ENCODE measurements at places on chromosomes 13 and 19.
A peak's percentile ranks its signal among the peaks of the same experiment; 100 is the strongest.

DNA sequence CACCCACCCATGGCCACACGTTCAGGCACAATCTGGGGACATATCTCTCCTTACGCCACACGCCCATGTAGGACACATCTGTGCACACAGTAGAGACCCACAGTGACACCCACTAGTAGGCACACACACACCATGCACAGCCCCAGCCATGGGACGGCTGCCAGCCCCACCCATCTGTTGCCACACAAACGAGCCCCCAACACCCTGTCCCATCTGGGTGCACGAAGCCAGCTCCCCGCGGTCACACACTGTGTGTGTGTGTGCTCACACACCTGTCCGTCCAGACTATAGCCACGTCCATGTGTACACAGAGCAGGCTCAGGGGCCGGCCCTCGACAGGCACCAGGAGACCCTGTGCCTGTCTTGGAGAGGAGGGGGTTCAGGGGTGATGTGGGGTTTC lies 10.6 kb downstream of the ERFL start:
- DNase-seq, result no peak

- DNase-seq, result no peak
Observed at GRCh38 chr13:91580749-91581148, 182.3 kb downstream of the GPC5 start.

- DNase-seq, result no peak
Observed at GRCh38 chr13:110816500-110816899, 98.4 kb downstream of the ANKRD10 start.

- no peak for DNase-seq
Observed at GRCh38 chr13:47036294-47037008, 139.6 kb upstream of the HTR2A start.

DNA sequence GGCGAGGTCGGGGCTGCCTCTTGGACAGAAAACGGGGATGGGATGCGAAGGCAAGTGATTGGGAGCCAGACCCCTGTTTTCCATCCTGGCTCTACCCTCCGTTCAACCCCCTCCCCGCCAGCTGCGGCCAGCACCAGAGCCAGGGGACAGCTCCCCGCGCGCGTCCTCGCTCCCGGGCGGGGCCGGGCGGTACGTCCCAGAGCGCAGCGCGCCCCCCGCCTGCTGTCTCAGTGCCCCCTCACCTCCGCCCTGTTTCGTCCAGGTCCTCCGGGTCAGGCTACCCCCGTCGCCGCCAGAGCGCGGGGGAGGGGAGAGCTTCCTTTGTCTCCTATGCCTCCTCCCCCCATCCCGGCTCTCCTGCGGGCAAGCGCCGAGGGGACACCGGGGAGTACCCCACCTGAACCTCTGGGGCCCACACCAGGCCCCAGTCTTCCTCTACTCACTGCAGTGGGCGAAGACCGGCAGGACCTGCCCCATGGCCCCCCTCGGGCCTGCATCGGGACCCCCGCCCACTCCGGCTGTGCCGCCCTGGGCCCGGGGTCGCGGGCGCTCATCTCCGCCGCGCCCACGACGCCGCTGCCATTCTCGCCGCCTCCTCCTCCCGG lies 396 bp downstream of the RTN2 start:
- no peak for DNase-seq

GRCh38 chr13:40192452-40192851 lies 474.0 kb downstream of the FOXO1 start:
- DNase-seq, result no peak

- no peak for DNase-seq
Observed at GRCh38 chr13:109963960-109964563, 177.7 kb upstream of the IRS2 start.

- DNase-seq, result no peak
Observed at GRCh38 chr19:45050036-45050435, 11.2 kb downstream of the CLASRP start.

DNA sequence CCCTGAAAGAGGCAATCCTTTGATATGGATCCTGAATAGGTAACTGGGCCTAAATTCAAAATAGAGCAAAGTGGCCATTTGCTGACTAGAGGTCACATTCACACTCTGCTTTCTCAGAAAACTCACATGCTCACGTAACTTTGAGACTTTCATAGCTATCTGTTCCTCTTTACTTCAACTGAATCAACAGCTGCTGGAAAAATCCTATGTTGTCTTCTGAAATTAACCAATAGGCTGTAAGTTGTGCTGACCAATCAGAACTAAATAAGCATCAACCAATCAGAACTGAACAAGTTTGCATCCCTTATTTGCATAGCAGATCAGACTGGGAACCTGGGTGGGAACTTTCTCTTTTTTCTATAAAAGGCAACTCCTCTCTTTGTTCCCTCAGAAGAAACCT lies 24.0 kb upstream of the TBC1D4 start:
- DNase-seq, result no peak

- DNase-seq, result no peak
Observed at GRCh38 chr19:5293612-5294378, 46.8 kb downstream of the PTPRS start.

DNA sequence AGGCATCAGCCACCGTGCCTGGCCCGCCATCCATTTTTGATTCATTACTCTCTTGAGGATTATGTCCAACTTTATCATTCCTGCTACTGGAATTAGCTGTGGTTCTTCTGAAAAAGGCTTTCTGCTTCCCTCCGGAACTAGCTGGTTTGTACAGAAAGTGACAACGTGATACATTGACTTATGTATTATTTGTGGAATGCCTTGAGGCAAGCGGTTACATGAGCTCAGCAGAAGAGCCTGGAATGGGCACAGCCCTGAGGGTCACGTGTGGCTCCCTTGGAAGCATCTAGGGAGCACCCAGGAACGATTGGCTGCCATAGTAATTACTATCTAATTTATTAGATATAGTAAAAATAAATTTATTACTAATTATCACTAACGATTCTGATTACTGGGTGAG lies 14.4 kb upstream of the RETN start:
- no peak for DNase-seq

- DNase-seq, result peak; percentile 39
Observed at GRCh38 chr19:42401365-42402303, 11.5 kb upstream of the CNFN start.

- DNase-seq, result no peak
Observed at GRCh38 chr19:27775395-27775794, 1437.6 kb downstream of the UQCRFS1 start.

- no peak for DNase-seq
Observed at GRCh38 chr13:50812242-50812641, 31.2 kb downstream of the DLEU7 start.

DNA sequence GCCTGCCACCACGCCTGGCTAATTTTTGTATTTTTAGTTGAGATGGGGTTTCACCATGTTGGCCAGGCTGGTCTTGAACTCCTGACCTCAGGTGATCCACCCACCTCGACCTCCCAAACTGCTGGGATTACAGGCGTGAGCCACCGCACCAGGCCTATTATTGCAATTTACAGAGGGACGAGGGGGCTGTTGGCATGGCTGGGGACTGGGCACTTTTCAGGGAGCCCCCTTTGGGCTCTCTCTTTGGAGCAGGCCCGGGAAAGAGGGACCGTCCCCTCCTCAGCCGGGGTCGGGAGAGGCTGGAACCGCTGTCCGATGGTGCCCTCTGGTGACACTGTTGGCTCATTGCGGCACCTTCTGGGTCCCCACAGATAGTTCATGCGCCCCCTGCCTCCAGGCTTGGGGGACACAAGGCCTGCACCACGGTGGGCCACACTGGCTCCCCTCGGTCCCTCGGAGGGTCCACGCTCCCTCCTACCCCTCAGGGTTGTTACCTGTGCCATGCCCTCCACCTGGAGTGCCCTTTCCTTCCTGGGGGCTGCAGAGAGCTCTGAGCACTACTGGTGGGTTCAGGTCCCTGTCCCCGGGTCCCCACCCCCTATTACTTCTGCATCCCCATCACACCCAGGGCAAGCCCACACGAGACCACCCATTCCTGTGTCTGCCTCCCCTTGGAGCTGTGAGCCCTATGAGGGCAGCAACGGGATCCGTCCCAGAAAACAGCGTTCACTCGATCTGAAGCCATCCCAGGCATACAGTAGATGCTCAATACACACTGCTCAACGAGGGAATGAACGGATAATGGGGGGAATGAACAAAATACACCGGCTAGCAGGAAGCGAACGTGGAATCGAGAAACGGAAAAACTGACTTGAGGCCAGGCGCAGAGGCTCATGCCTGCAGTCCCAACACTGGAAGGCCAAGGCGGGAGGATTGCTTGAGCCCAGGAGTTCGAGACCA lies 12.5 kb downstream of the FEM1A start:
- DNase-seq, result peak; percentile 70

- no peak for DNase-seq
Observed at GRCh38 chr13:93951108-93951507, 528.4 kb downstream of the DCT start.

- DNase-seq, result no peak
Observed at GRCh38 chr19:12346896-12347295, 13.5 kb upstream of the ZNF563 start.

DNA sequence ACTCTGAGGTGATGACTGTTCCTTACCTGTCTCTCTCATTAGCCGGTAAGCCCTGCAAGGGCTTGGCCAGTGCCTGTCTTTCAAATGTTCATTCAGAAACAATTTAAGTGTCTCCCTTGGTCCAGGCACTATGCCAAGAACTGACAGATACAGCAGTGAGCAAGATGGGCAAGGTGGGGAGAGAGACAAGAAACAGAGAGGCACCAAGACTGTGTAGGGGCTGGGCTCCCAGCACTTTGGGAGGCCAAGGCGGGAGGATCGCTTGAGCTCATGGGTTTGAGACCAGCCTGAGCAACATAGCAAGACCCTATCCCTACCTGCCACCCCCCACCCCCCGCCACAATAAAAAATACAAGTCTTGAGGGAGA lies 1.3 kb upstream of the CCNE1 start:
- no peak for DNase-seq

GRCh38 chr13:40485611-40486517 lies 180.6 kb downstream of the FOXO1 start:
- no peak for DNase-seq
